Stimulated activated CD4-positive, alpha-beta T cell treated with anti-CD3 and anti-CD28 coated beads, Interleukin-4, amount 100 ng/mL, for 48 hours (primary cell): ENCODE measurements at places on chromosomes 5 and 9.
A peak's percentile ranks its signal among the peaks of the same experiment; 100 is the strongest.

GRCh38 chr5:100575815-100576214 is 40.6 kb downstream of the FAM174A start:
- no peak for DNase-seq

DNA sequence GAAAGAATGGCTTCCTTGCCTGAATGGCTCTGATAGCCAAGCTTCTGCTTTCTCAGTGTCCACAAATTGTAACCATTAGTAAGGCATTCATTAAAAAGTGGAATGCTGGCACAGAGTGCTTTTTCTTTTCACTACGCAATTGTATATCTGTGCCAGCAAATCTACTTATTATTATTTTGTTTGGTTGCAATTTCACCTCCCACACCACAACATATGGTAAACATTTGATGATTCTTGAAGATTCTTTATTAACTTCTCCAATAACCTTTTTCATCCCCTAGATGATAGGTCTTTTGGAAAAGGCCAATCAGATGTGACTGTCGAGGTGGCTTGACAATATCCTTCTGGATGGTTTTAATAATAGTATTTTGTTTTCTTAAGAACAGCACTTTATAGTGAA is 234.1 kb downstream of the TMEM38B start:
- DNase-seq = no peak

GRCh38 chr9:122128007-122128968 is 31.3 kb downstream of the NDUFA8 start:
- DNase-seq = no peak

DNA sequence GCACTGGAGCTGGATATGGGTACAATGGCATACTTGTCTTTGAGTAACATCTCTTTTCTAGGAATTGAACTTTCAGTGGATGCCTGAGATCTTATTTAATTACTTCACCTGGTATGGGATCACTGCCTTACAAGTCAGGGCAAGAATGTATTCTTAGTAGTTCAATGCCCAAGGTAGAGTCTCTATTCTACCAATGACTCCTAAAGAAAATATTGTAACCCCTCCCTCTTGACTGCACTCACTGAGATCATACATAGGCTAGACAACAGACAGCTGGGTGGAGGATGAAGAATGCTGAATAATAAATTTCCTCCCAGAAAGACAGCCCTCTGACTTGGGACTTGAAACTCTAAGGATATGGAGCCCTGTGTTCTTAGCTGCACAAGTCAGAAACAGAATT is 1216.3 kb upstream of the ACO1 start:
- no peak for DNase-seq

GRCh38 chr9:134652291-134653225 is 11.0 kb downstream of the COL5A1 start:
- no peak for DNase-seq

DNA sequence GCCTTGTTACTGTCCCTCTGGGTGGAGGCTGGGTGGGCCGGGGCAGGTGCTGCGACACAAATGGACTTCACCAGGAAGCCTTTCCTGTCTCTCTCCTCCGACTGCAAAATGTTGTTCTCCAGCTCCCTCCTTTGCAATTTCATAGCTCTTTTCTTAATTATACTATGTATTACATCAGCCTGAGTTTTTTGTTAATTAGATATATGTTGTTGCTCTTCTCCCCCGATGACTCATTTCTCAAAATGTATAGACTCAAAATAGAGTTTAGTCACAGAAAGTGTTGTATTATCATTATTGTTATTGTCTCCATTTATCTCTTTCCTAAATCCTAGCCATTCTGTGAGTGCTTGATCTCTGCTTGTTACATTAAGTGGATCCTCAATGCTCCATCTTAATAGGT is 122.4 kb upstream of the OSMR start:
- DNase-seq = no peak

GRCh38 chr5:181221792-181222629 is 1.1 kb upstream of the TRIM41 start:
- peak; percentile 99 for DNase-seq

DNA sequence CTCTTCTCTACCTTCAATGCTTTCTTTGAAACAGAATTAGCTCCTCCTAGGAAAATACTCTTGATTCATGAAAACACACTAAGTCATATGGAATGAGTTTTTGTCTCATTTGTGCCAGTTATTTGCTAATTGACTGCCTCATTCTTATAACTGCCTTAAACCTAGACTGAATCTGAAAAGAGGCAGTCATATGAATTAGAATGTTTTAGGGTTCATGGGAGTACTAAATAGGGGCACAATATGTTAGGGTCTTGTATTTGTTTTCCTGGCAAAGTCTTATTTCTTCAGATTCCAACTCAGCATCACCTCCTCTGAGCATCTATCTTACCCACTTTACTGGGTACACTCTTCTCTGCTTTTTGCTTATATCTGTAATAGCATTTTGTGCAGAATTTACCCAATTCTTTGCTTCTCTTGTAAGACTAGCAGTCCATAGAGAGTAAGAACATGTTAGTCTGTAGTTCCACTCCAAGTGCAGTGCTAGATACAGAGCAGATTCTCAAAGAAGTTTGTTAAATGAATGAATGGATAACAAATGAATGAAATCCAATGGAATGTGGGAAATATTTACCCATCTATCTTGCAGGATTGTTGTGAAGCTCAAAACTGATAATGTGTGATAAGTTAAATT is 43.9 kb upstream of the ALDH1A1 start:
- no peak for DNase-seq

DNA sequence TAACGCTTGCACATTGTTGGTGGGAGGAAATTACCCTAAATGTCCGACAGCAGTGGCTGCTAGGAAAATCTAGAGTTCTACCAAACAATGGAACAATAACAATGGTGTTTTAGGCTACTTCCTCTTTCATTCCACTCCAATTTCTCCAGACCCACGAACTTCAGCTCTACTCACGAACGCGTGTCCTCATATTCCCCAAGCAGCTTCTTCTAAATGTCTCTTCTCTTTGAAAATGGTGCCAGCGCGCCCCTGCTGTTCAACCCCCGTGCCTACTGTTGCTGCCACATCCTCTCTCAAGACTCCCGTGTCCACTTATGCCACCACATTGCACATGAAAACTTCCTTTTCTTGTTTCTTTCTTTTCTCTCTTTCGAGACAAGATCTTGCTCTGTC is 25.6 kb downstream of the OR2V2 start:
- no peak for DNase-seq

- DNase-seq = no peak
Measured at GRCh38 chr9:13395156-13395555, 115.7 kb upstream of the MPDZ start.

DNA sequence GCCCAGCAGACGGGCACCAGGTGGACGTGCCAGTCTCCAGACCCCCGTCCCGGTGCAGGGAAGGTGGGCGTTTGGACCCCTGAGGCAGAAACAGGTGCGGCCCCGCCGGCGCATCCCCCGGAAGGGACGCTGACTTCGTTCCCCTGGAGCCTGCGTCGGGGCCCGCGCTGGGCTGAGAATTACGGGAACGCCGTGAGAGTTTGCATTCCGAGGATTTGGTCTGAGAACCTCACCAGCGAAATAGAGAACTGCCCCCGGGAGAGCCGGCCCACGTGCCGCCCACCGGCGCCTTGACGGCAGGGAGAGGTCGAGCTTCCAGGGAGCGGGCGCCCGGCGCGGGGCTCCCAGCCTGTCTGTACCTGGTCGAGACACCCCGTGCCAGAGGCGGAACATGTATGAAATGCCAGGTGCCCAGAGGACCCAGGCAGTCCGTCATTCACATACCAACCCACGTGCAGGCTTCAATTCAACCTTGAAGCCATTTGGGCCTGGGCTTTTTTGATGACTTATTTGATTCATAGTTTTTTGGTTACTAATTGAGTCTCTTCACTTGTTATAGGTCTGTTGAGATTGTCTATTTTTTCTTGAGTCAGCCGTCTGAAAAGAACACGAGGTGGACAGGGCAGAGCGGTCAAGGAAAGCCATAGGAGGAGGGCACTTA is 877 bp upstream of the CAMSAP1 start:
- DNase-seq = no peak

GRCh38 chr9:111483439-111483857 is 735 bp downstream of the ECPAS start:
- DNase-seq = peak; percentile 39

DNA sequence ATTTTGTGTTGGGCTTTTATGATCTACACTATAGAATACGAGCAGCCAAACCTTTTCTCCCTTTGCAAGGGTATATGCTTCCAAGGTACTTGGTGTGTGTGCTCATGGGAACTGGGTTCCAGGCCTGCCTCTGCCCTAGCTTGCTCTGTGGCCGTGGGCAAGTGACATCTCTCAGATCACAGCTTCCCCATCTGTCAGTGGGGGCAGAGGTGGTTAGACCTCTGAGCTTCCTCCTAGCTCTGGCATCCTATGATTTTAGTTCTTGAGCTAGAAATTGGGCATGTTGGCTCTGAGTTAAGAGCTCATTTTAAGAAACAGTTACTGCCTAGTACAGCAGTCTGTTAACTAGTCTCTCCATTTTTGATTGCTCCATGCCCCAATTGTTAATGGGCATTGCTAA is 12.5 kb upstream of the CCNJL start:
- no peak for DNase-seq

DNA sequence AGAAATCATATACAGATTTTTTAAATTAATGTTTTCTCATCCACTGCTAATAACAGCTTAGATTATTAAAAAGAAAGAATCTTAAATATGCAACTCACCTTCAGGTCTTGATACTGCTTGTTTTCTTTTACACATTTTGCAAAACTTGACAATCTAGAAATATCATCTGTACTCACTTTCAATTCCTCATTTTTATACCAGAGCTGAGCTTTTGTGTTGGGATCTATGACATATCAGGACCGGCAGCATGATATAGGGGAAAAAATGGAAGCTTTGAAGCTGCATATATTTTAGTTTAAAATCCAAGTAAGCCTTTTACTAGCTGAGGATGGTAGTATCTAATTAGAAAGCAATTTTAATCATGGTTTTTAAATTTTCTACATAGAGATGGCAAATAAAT is 75.7 kb upstream of the SMARCA2 start:
- DNase-seq = no peak

DNA sequence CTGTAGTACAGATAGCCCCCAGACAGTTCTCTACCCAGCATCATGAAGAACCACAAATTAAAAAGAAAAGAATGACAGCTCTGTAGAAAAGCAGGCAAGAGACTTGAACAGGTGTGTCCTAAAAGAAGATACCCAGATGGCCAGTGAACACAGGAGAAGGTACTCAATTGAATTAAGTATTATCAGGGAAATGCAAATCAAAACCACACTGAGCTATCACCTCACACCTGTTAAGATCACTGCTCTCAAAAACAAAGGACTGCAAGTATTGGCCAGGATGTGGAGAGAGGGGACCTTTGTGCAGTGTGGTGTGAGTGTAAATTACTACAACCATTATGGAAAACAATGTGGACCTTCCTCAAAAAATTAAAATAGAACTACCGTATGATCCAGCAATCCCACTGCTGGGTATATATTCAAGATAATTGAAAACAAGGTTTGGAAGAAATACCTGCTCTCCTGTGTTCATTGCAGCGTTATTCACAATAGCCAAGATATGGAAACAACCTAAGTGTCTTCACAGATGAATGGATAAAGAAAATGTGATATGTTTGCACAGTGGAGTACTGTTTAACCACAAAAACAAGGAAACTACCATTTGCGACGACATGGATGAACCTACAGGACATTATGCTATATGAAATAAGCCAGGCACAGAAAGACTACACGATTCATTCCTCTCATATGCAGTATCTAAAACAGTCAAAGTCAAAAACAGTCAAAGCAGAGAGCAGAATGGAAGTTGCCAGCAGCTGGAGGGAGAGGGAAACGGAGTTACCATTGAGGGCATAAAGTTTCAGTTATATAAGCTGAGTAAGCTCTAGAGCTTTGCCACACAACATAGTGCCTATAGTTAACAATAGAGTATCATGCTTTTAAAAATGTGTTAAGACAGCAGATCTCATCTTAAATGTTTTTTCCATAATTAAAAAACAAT is 102.6 kb downstream of the WNK2 start:
- no peak for DNase-seq

DNA sequence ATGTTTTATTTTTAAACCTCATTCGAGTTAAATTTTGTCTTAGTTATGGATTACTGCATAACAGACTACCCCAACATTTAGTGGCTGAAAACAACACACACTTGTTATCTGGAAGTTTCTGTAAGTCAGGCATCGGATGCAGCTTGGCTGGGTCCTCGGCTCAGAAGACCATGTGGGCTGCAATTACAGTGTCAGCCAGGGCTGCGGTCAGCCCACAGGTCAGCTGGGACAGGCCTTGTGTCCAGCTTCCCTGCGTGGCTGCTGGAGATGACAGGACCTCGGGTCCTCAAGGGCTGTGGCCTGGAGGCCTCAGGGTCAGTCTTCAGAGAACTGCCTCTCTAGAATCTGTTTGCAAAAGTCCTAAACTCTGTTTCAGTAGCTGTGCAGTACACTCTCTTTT is 219.0 kb upstream of the IRX1 start:
- DNase-seq = no peak

DNA sequence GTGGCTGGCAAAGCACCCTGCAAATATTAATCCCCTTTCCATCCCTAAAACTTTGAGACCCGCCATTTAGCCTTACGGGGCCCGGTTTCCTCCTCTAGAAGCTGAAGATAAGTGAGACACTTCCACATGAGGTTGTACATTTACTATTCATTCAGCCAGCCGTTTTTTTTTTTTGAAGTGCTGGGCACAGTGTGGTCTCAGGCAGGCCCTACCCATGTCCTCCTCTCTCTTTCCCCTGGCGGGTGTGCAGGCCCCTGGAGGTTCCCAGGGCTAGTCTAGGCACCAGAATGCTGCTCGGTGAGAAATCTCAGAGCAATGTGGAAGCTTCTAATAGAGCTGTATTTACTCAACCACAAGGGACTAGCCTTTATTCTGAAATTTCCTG is 107.4 kb upstream of the LARP1 start:
- no peak for DNase-seq

DNA sequence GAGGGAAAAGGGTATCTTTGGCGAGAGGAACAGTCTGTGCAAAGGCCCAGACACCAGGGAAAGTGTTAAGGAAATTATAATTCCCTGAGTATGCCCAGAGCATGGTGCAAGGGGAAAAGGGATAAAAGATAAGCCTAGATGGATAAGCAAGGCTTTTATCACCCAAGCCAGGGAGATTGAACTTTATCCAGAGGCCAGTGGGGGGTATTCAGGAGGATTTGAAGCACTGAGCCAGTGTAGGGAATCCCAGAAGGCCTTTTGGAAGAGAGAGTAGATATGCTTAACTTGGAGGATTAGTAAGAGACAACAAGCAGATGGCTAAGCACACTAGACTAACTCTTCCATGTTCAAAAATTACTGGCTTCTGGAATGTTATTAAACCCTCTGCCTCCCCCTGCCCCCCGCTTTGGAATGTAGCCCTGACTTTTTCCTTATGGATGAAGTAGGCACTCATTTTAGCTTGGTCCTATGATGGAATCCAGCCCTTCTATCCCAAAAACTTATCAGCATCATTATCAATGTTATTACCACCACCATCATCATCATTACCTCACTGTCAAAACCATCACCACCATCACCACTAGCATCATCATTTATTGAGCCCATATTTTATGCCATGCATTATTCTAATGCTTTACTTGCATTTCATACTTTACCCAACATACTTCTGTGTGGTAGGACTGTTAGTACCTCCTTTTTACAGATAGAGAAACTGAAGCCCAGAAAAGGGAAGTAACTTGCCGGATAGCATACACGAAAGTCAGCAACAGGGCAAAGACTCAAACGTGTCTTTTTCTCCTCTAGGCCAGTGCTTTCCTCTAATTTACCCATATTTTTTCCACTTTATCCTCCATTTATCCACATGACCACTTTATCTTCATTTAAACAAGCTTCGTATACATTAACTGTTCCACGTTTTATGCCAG is 237.0 kb downstream of the PAPPA start:
- no peak for DNase-seq

- no peak for DNase-seq
Measured at GRCh38 chr9:128703616-128704355, 1.5 kb downstream of the PKN3 start.

- DNase-seq = no peak
Measured at GRCh38 chr9:136551401-136552116, 5.7 kb upstream of the NOTCH1 start.
